AG04450 (cell line): ENCODE measurements at places on chromosomes 5 and 9. TPM values are rescaled to one million over a fixed set of nuclear protein-coding genes. Genes with fewer than 3 reads are reported as not detected.

TMEFF1 gene
- polyA plus RNA-seq, result 0.32 and 0.45 TPM in 2 replicates

SLC34A3 gene
- polyA plus RNA-seq, result not detected in 2 replicates

FSD1L gene
- polyA plus RNA-seq, result 5.6 and 7.4 TPM in 2 replicates

GABRA1 gene
- polyA plus RNA-seq, result not detected in 2 replicates

RGS3 gene
- polyA plus RNA-seq, result 41.0 and 50.1 TPM in 2 replicates

OR1J2 gene
- polyA plus RNA-seq, result 0.10 TPM in 1 of 2 replicates, not detected in the other

RNF208 gene
- polyA plus RNA-seq, result 0.17 and 0.45 TPM in 2 replicates

FOXD4L5 gene
- not detected in 2 replicates for polyA plus RNA-seq

NR5A1 gene
- not detected in 2 replicates for polyA plus RNA-seq

DNA sequence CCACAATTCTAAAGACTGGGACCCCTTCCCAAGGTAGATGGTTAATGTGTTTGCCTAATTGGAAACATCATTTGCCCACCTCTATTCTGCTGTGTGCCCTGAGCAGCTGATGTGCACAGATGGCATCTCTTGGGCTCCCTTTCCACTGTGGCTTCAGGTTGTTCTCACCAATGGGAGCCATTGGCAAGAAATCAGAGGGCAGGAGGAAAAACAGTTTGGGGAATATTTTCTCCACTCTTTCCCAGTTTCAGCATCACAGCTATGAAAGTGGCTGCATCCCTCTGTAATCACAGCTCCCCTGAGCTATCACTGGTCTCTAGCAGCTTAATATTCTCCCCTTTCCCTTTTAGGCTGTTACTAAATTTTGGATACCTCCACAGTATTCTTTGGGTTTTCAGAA is 911.6 kb upstream of the SEMA6A start:
- no peak for DNase-seq

DNA sequence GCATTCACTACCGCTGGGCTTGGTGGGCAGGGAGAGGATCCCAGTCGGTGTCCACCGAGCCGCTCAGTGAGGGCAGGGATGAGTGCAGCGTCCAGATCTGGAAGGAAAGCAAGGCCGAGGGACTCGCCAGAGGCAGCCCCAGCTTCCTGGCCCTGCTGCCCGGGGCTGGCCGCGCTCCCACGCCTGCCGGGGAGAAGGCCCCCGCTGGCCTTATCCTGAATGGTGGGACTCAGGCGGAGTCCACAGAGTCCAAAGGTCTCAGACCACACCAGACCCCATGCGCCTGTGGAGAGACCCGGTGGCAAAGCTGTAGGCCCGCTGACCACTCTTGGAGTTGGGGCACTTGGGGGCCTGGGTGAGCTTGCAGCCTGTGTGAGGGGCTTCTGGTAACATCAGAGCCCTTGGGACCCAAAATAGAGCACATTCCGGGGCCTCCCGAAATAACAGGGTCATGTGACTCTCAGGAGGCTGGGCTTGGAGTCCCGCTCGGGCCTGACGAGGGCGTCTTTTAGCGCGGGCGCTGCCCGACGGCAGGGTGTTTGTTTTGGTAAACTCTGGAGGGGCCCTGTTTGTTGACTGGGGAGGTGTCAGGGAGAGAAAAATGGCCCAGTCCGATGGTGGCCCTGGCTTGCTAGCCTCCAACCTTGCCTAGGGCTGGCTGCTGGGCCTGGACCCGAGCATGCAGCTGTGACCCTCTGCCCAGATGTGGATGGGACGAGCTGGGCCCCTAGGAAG is 2.8 kb downstream of the RXRA start:
- no peak for DNase-seq

- peak; percentile 98 for DNase-seq
Measured at GRCh38 chr5:163459819-163460561, at the start of gene NUDCD2. Gene NUDCD2 (minus strand): TSS chr5:163460102. CDS start chr5:163460050, 52 bp downstream.

GRCh38 chr9:30476826-30477225 is 1907.6 kb upstream of the ACO1 start:
- no peak for DNase-seq

- no peak for DNase-seq
Measured at GRCh38 chr5:138139781-138140090, 508 bp upstream of the NME5 start.

DNA sequence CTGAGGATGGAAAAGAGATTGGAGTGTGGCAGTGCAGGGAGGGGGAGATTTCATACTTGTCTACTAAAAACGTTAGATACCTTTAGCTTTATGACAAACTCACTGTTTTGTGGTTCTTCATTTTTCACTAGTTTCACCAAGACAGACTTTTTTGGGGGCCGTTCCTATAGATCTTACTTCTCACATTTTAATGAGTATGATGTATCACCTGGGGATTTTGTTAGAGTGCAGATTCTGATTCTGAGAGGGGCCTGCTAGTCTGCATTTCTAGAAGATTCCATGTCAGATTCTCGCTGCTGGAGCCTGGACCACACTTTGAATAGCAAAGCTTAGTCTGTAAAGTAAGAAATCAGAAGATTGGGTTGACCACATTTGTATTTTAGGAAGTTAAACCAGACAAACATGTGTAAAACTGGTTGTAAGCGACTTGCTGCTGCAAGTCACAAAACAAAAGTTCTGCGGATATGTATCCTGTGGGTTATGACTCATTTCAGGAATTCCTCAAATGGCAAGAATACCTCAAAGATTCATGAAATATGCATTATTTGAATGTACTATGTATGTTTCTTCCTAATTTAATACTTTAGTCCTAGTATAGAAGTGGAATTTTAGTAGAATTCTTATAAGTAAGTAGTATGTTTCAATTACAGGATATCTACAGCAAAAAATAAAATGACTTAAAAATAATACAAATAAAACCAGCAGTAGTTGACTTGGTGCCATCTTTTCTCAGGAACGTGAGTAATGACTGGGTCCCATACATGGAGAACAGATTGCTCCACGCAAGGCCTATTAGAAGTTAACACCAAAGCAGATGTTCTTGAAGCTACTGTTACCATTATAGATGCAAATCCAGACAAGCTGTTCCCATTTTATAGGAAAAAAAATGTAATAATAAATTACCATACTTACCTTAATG is 27.8 kb downstream of the NFIL3 start:
- DNase-seq, result peak; percentile 47

- DNase-seq, result no peak
Measured at GRCh38 chr5:147782110-147783028, at the start of gene JAKMIP2. Gene JAKMIP2 (minus strand): TSS chr5:147782728. CDS start chr5:147671806, 110,922 bp downstream.

- DNase-seq, result no peak
Measured at GRCh38 chr9:76896035-76896434, 9.9 kb downstream of the PRUNE2 start.

DNA sequence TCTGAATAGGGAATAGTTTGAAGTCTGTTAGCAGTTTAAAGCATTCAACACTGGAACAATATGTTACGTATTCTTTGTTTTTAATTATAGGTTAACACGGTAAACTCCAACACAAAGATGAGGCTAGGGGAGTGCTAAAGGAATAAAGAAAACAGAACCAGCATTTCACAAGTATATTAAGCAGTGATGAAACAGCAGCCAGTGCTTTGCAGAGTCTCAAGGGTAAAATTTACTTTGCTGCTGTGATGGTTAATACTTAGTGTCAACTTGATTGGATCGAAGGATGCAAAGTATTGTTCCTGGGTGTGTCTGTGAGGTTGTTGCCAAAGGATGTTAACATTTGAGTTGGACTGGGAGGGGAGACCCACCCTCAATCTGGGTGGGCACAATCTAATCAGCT is 30.0 kb upstream of the GSN start:
- no peak for DNase-seq

- no peak for DNase-seq
Measured at GRCh38 chr9:4318326-4318725, 18.5 kb upstream of the GLIS3 start.

DNA sequence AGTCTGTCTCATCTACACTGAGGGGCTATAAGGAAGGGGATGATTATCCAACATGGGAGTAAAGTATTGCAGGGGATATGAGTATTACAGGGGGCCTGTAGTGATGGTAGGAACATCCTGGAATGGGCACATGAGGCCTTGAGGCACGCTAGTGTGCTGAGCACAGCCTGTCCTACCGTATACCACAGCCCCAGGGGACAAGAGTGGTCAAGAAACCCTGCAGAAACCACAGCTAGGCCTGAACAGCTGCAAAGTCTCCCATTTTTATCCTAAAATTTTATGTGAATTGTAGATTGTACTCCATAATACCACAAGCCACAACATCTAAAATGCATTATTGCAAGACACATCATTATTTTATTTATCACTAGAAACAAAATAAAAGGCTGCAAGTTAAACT is 136.3 kb upstream of the ASTN2 start:
- DNase-seq, result no peak
